ENCODE measurements at places on chromosomes 5 and 9. TPM values are rescaled to one million over a fixed set of nuclear protein-coding genes. Genes with fewer than 3 reads are reported as not detected.

HAND1 gene
- 0.10 TPM for total RNA-seq

SPINK5 gene
- total RNA-seq: not detected

ADAMTS6 gene
- total RNA-seq: 0.64 TPM

CDX1 gene
- not detected for total RNA-seq

SNX2 gene
- 66.8 TPM for total RNA-seq

DNA sequence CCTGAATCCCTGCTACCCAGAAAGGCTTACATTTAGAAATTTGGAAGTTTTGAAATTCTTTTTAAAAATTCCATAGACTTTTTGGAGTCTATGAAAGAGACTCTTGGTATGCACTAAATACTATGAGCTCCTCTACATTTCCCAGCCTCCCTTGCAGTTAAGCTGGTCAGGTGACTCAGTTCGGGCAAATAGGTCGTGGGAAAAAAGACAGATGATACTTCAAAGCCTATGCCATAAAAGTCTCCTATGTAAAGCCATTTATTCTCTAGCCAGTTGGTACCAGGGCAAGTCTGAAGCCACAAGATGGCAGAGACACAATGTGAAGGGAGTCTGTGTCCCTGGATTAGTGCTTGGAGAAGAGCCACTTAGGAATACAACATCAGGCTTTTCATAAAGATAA lies 101.8 kb downstream of the BOD1 start:
- no peak for DNase-seq
- H3K36me3 ChIP-seq: no peaks in the 10 kb centered on the region
- no peak overlapping the region for H3K4me3 ChIP-seq
- H3K27ac ChIP-seq: no peak overlapping the region
- H3K4me1 ChIP-seq: no peaks in the 10 kb centered on the region
- no peaks in the 10 kb centered on the region for H3K27me3 ChIP-seq

DNA sequence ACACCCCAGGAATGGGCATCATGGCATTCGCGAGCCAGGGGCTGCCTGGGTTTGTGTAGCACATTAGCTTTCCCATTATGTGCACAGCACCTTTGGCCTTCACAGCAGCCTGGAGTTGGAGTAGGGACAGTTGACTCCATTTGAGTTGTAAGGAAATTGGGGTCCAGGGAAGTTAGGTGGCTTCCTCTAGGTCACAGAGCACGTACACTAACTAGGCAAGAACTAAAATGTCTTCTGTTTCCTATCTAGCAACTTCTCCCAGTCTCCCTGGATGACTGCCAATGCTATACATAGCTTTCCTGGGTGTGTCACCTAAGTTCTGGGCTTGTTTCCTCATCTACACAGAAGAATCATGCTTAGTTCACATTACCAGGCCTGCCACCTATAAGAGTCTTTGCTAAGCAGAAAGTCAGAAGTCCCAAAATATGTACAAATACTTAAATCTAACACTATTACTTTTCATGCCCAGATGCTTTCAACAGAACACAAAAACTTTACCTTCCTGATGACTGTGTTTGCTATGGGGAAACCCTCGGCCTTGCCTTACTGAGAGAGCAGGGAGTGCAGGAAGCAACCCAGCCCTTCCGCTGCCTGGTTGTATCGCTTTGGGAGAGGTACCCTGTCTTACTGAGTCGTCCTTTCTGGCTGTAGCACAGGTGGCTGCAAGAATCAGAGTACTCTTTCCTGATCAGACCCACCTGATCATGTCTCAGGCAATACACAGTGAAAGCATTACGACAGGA lies 12.0 kb downstream of the MACROH2A1 start:
- no peak overlapping the region for H3K4me3 ChIP-seq
- H3K36me3 ChIP-seq: peaks cover 8% of the 10 kb centered on the region
- no peaks in the 10 kb centered on the region for H3K27me3 ChIP-seq
- no peak overlapping the region for H3K27ac ChIP-seq
- DNase-seq: peak; percentile 47

DNA sequence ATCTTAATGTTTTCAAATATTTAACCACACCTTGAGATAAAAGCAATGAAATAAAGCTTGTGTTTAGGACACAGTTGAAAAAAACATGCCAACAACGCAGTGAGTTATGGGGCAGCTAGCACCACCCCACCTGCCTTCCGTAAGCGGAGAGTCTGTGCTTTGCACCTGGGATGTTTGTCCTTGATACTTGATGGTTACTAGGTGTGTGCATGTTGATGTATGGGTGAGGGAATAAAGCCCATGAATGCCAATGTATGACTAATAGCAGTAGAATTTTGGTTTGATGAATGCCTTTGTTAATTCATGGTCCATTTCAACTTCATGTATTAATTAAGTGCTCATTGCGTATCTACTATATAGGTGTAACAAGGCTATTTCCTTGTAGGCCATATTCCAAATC lies 74.0 kb downstream of the PCSK5 start:
- no peak for DNase-seq
- no peaks in the 10 kb centered on the region for H3K4me1 ChIP-seq
- no peak overlapping the region for H3K4me3 ChIP-seq
- no peaks in the 10 kb centered on the region for H3K27me3 ChIP-seq
- H3K36me3 ChIP-seq: no peaks in the 10 kb centered on the region
- no peak overlapping the region for H3K27ac ChIP-seq

DNA sequence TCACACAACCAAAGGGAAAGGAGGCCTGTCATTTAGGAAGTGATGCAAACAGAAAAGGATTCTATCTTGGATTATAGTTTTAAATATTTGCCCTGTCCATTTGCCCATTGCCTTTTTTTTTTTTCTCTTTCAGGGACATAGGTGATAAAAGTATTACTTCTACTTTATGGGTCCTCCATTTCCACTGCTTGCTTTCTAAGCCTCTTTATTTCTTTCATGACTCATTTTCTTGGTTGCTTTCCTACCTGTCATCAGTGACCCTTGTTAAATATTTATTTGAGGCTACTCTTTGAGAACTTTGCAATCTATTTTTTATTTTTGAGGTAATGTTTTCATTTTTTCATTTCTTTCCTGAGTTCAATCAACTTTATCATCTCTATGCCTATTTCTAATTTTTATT lies 522.9 kb upstream of the ARRDC3 start:
- no peak overlapping the region for H3K4me3 ChIP-seq
- H3K36me3 ChIP-seq: no peaks in the 10 kb centered on the region
- H3K27ac ChIP-seq: no peak overlapping the region
- H3K27me3 ChIP-seq: no peaks in the 10 kb centered on the region

- H3K27me3 ChIP-seq: no peaks in the 10 kb centered on the region
- H3K27ac ChIP-seq: no peak overlapping the region
- no peaks in the 10 kb centered on the region for H3K36me3 ChIP-seq
- H3K4me1 ChIP-seq: no peaks in the 10 kb centered on the region
Observed at GRCh38 chr9:87211669-87212068, 264.4 kb upstream of the GAS1 start.

DNA sequence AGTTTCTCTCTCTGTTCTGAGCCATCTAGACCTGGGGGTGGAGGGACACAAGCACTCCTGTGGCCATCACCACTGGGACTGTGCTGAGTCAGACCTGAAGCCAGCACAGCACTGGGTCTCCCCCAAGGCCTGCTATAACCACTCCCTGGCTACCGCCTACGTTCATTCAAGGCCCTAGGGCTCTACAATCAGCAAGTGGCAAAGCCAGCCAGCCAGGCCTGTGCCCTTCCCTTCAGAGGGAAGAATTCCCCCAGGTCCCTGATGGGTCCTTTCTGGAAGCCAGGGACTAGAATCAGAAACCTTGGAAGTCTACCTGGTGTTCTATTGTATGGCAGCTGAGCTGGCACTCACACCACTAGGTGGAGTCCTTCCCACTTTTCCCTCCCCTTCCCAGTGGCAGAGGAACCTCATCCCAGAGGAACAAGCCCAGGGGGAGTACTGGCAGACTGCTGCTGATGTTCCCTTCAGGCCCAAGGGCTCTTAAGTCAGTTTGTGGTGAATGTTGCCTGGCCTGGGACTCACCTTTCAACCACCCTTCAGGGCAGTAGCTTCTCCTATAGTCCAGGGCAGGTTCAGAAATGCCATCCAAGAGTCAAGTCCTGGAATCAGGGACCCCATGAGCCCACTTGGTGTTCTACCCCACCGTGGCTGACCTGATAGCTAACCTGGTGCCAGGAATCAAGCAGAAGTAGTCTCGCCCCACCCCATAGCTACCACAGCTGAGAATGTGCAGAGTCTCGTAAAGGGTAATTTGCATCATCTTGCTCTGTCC lies 20.0 kb downstream of the JMY start:
- no peaks in the 10 kb centered on the region for H3K27me3 ChIP-seq
- no peak overlapping the region for H3K27ac ChIP-seq
- no peaks in the 10 kb centered on the region for H3K4me1 ChIP-seq
- H3K36me3 ChIP-seq: no peaks in the 10 kb centered on the region

- DNase-seq: no peak
- H3K27me3 ChIP-seq: no peaks in the 10 kb centered on the region
- H3K27ac ChIP-seq: no peak overlapping the region
- H3K4me3 ChIP-seq: no peak overlapping the region
- peaks cover 13% of the 10 kb centered on the region for H3K4me1 ChIP-seq
Observed at GRCh38 chr5:132559383-132560060, 2.7 kb downstream of the RAD50 start.

GRCh38 chr9:98168941-98169488 lies 23.4 kb downstream of the CORO2A start:
- H3K27me3 ChIP-seq: no peaks in the 10 kb centered on the region
- H3K27ac ChIP-seq: no peak overlapping the region
- H3K4me3 ChIP-seq: no peak overlapping the region
- H3K36me3 ChIP-seq: no peaks in the 10 kb centered on the region

DNA sequence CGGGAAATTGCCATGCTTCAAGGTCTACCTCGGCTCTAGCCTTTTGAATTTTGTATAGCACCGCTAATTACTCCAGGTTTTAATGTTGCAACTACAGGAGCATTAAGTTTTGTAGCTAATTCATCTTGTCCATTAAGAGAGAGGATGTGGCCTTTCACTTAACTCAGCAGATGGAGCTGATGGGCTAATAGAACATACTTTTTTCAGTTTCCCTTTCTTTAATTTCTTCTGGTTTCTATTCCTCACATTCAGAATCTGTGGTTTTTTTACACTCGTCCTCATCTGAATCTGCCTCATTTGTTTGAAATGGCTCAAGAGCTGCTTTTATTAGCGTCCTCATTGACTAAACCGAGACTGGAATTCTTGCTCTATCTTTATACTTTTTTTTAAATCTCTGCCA lies 2085.7 kb upstream of the C9orf72 start:
- H3K4me3 ChIP-seq: no peak overlapping the region
- no peaks in the 10 kb centered on the region for H3K4me1 ChIP-seq

DNA sequence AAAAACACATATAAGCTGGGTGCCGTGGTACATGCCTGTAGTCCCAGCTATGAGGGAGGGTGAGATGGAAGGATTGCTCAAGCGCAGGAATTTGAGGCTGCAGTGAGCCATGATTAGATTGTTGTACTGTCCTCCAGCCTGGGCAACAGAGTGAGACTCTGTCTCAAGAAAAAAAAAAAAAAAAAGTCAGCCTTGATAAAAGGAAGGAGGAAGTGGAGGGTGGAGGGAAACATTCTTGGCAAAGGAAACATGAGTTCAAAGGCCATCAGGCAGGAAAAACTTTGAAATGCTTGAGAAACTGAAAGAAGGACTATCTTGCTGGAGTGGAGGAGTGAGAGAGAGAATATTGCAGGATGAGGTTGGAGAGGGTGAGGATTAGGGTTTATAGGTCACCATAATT lies 18.3 kb upstream of the ANKHD1 start:
- no peaks in the 10 kb centered on the region for H3K27me3 ChIP-seq
- no peak overlapping the region for H3K27ac ChIP-seq
- H3K4me1 ChIP-seq: no peaks in the 10 kb centered on the region
- H3K36me3 ChIP-seq: no peaks in the 10 kb centered on the region
- DNase-seq: no peak

DNA sequence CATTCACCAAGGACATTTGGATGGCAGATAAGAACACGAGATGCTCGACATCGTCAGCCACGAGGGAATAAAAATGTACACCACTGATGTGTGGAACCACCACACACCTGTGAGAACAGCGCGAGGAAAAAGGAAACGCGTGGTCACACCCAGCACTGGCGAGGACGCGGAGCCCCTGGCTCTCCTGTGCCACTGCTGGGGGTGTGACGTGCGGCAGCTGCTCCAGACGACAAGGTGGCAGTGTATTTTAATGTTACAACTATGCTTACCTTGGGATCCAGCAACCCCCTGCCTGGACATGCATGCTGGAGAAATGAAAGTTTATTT lies 13.6 kb upstream of the CEP72 start:
- H3K36me3 ChIP-seq: no peaks in the 10 kb centered on the region
- no peak for DNase-seq
- H3K4me1 ChIP-seq: no peaks in the 10 kb centered on the region
- no peak overlapping the region for H3K27ac ChIP-seq
- peaks cover 18% of the 10 kb centered on the region for H3K27me3 ChIP-seq
- no peak overlapping the region for H3K4me3 ChIP-seq

- H3K27me3 ChIP-seq: no peaks in the 10 kb centered on the region
- H3K27ac ChIP-seq: peak overlapping the region; percentile 91
- H3K36me3 ChIP-seq: no peaks in the 10 kb centered on the region
- no peak for DNase-seq
- peaks cover 44% of the 10 kb centered on the region for H3K4me1 ChIP-seq
Observed at GRCh38 chr5:172453986-172454357, 353 bp downstream of the SH3PXD2B start.

DNA sequence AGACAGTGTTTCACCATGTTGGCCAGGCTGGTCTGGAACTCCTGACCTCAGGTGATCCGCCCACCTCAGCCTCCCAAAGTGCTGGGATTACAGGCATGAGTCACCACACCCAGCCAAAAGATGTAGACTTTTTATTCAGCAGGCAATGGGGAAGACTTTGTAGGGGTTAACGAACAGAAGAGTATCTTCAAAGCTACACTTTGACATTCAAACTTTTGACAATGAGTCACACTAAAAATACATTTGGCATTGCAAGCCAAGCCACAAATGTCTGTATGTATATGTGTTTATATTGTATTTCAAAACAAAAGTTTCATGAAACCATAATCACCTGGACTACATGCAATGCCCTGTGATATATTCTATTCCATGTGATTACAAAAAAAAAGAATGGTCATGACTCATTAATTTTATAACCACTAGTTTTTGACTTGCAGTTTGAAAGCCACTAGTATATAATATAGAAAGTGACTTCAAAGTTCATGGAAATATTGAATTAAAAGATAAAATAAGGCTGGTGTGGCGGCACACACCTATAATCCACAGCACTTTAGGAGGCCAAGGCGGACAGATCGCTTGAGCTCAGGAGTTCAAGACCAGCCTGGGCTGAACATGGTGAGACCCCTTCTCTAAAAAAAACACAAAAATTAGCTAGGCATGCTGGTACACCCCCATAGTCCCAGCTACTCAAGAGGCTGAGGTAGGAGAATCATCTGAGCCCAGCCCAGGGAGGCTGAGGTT lies 8.3 kb downstream of the DIMT1 start:
- H3K4me3 ChIP-seq: no peak overlapping the region
- no peak overlapping the region for H3K27ac ChIP-seq
- no peak for DNase-seq
- H3K36me3 ChIP-seq: peaks cover 33% of the 10 kb centered on the region
- no peaks in the 10 kb centered on the region for H3K4me1 ChIP-seq

- DNase-seq: no peak
- no peaks in the 10 kb centered on the region for H3K4me1 ChIP-seq
- H3K27me3 ChIP-seq: no peaks in the 10 kb centered on the region
- H3K27ac ChIP-seq: no peak overlapping the region
Observed at GRCh38 chr5:153998010-153998409, 40.7 kb downstream of the FAM114A2 start.

Data from Panc1 (cell line).